ELR (cell line): ENCODE measurements at places on chromosomes 12 and 14.

- DNase-seq = no peak
Observed at GRCh38 chr12:20101046-20101445, 267.3 kb upstream of the PDE3A start.

DNA sequence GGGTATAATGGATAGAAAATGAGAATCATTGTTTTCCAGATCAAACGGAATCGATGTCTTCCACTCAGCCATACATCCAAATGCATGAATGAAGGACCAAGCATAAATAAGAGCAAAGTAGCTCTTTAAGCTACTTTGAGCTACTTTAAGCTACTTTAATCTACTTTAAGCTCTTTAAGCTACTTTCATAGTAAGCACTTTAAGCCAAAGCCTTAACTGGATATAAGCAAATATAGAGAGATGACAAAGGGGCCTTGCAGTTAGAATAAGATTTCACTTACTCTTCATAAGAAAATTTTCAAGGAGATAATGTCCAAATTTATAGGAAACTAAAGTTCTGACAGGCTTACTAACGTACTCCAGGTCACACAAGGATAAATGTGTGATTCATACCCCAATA lies 355.6 kb upstream of the KITLG start:
- DNase-seq = peak; percentile 34

- DNase-seq = no peak
Observed at GRCh38 chr12:45909041-45909713, 81.2 kb downstream of the SCAF11 start.

GRCh38 chr12:129615001-129615400 lies 288.8 kb downstream of the TMEM132D start:
- no peak for DNase-seq

GRCh38 chr14:29799464-29800095 lies 128.1 kb downstream of the PRKD1 start:
- DNase-seq = no peak

DNA sequence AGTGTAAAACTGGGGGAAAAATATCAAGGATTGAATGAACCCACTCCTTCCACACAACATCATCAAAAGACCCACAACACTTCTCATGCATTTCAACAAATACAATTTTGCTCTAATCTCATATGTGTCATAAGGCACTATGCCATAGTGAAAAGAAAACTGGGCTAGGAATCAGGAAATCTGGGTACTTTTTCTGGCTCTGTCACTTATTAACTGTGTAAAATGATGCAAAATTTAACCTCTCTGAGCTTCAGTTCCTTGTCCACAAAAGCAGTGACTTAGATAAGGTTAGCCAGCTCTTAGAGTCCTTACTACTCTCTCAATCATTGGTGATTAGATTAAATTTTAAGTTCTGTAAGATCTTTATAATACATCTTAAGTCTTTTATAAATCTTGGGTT lies 250.5 kb upstream of the SOX5 start:
- DNase-seq = no peak

GRCh38 chr12:46387670-46388069 lies 15.1 kb upstream of the SLC38A2 start:
- DNase-seq = no peak

DNA sequence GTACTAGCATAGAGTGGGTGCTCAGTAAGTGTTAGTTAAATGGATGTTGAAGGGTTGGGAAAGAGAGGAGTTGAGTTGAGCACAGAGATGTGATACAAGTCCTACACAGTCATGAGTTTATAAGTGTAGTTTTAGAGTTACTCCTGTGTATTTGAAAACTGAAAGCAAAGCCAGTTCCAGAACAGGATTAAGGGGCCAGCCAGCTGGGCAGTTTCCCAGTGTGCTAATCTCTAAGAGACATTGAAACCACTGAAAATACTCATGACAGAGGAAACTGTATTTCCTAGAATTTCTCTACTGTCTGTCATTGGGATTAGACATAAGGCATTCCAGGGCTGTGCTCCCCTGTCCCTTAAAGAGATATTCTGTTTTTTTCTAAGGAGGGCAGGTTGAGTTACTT lies 101.0 kb downstream of the DERA start:
- no peak for DNase-seq

DNA sequence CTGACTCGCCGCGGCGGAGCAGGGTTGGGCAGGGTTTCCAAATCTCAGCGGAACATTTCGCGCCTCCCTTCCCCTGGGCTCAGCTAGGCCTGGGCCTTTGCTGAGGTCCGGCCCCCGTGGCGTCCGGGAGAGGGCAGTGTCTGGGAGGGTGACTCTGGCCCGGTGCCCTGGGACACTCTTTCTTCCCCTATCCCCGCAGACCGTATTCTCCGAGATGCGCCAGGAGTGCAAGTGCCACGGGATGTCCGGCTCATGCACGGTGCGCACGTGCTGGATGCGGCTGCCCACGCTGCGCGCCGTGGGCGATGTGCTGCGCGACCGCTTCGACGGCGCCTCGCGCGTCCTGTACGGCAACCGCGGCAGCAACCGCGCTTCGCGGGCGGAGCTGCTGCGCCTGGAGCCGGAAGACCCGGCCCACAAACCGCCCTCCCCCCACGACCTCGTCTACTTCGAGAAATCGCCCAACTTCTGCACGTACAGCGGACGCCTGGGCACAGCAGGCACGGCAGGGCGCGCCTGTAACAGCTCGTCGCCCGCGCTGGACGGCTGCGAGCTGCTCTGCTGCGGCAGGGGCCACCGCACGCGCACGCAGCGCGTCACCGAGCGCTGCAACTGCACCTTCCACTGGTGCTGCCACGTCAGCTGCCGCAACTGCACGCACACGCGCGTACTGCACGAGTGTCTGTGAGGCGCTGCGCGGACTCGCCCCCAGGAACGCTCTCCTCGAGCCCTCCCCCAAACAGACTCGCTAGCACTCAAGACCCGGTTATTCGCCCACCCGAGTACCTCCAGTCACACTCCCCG lies 3.0 kb downstream of the WNT1 start:
- peak; percentile 37 for DNase-seq

- no peak for DNase-seq
Observed at GRCh38 chr14:58667900-58668299, 30.1 kb downstream of the DACT1 start.

GRCh38 chr14:54503486-54503885 lies 6.2 kb upstream of the CGRRF1 start:
- peak; percentile 66 for DNase-seq

DNA sequence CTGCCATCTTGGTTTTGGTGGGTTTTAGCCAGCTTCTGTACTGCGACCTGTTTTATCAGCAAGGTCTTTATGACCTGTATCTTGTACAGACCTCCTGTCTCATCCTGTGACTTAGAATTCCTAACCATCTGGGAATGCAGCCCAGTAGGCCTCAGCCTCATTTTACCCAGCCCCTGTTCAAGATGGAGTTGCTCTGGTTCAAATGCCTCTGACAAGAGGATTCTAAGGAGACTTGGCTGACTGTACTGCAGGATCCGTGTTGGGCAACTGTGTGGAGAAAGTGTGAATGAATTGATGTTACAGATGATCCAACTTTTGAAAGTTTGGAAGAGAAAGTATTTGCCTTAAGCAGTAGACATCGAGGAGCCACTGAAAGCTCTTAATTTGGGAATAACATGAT lies 91.0 kb downstream of the TTLL5 start:
- no peak for DNase-seq

- DNase-seq = no peak
Observed at GRCh38 chr12:52713960-52714886, 10.9 kb upstream of the KRT77 start.

DNA sequence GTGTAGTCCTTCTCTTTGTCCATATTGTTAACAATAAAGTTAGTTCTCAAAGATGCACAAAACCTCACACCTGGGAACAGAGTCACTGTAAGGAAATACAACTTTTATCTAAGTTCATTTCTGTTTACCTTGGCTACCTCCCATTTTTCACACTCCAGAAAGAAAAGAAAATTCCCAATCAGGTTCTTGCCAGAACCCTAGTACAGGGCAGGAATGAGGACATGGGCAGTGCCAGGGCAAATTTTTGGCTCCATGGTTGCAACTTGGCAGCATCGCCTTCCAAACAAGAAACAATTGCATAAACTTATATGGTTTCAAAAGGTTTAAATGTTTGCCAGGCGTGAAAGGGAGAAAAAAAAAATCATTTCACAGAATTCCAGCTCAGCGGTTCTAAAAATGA lies 296.3 kb upstream of the PRKD1 start:
- no peak for DNase-seq

DNA sequence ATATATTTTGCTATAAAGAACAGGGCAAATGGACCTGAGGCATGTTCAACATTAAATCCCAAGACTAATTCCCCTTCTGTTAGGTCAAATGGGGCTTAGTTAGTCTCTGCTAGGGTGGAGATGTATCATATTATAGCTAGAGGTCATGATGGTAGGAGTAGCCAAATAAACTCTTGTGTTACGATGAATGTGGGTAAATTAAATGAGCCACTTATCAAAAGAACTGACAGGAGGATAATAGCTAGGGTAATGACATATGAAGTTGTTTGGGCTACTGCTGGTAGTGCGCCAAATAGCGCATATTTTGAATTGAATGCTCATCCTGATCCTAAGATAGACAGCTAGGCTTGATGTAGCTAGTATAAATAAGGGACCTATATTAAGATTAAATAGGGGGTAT lies 445.0 kb downstream of the GXYLT1 start:
- no peak for DNase-seq

DNA sequence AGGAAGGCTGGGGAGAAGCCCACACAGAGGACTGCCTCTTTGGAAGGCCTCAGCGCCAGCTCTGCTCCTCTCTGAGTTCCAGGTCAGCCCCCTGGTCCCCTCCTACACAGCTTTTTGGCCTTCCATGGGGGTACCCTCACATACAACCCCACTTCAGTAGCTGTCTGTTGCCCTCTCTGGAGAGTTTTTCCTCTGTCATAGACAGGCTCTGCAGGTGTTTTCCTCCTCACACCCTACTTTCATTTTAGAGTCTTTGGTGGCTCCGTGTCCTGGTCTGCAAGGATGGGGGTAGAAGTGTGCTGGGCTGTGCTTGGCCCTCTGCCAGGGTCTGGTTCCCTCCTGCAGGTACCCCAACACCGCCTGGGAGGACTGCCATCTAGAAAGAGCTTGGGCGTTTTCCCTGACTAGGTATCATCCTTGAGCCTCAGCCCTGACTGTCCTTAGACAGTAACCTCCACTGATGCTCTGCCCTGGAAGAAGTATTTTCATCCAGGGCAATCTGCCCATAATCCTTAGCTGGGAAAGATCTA lies 15.1 kb downstream of the ZDHHC22 start:
- DNase-seq = no peak
